ENCODE measurements at places on chromosomes 11 and 22. TPM values are rescaled to one million over a fixed set of nuclear protein-coding genes. Genes with fewer than 3 reads are reported as not detected.

Gene NXPE4
- total RNA-seq: not detected

Gene MIOX
- total RNA-seq: 0.21 TPM

Gene P4HA3
- total RNA-seq: not detected

Gene HSPB2
- not detected for total RNA-seq

Gene TIMM10
- total RNA-seq: 108 TPM

All from activated CD4-positive, alpha-beta T cell treated with anti-CD3 and anti-CD28 coated beads, Interleukin-2, amount 10 ng/mL, durations not matched to agents 24 days and 14 days (primary cell).